Breast epithelium (tissue), 4 donors: ENCODE measurements at places on chromosomes 3 and 15.

- no peaks in the 10 kb centered on the region for H3K4me1 ChIP-seq
- peak; percentile 39 for DNase-seq
- H3K36me3 ChIP-seq: no peaks in the 10 kb centered on the region
- no peak overlapping the region for H3K4me3 ChIP-seq
Measured at GRCh38 chr15:70283511-70283910, 185.8 kb upstream of the TLE3 start.

GRCh38 chr3:13518516-13518953 lies 30.4 kb upstream of the FBLN2 start:
- H3K27ac ChIP-seq: peak overlapping the region; percentile 89
- no peaks in the 10 kb centered on the region for H3K27me3 ChIP-seq
- no peak overlapping the region for H3K4me3 ChIP-seq
- no peaks in the 10 kb centered on the region for H3K4me1 ChIP-seq
- H3K36me3 ChIP-seq: no peaks in the 10 kb centered on the region
- DNase-seq: peak; percentile 82

- no peaks in the 10 kb centered on the region for H3K27me3 ChIP-seq
- H3K4me3 ChIP-seq: no peak overlapping the region
- H3K36me3 ChIP-seq: no peaks in the 10 kb centered on the region
- no peaks in the 10 kb centered on the region for H3K4me1 ChIP-seq
- no peak for DNase-seq
- H3K27ac ChIP-seq: no peak overlapping the region
Measured at GRCh38 chr3:179288845-179289244, 34.0 kb upstream of the ZNF639 start.

- DNase-seq: no peak
- no peak overlapping the region for H3K27ac ChIP-seq
- H3K4me3 ChIP-seq: no peak overlapping the region
- peaks cover 3% of the 10 kb centered on the region for H3K4me1 ChIP-seq
- H3K36me3 ChIP-seq: no peaks in the 10 kb centered on the region
Measured at GRCh38 chr3:72487946-72488737, 360.1 kb downstream of the SHQ1 start.

GRCh38 chr3:48446043-48446424 lies 503 bp upstream of the ATRIP start:
- peak overlapping the region; percentile 94 for H3K27ac ChIP-seq
- H3K36me3 ChIP-seq: no peaks in the 10 kb centered on the region
- no peaks in the 10 kb centered on the region for H3K27me3 ChIP-seq
- peaks cover 7% of the 10 kb centered on the region for H3K4me1 ChIP-seq
- DNase-seq: no peak

- H3K4me3 ChIP-seq: no peak overlapping the region
- no peak overlapping the region for H3K27ac ChIP-seq
- no peaks in the 10 kb centered on the region for H3K36me3 ChIP-seq
Measured at GRCh38 chr3:164377466-164377865, 700.8 kb downstream of the SI start.

DNA sequence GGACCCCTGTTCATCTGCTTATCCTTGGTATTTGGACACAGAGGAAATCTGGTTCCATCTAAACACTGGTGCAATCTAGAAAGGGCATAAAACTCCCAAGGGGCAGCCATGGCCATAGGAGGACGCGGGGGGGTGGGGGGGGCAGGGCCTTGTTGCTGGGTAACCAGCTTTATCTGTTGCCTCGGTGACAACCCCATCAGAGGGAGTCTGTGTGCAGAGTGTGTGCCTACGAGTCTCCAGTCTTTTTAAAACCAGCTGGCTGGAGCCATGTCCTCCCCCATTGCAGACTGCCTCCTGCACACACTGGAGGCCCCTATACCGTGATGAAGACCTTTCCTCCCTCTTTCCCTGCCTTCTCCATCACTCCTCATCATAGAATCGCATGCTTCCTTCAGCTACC lies 26.4 kb upstream of the CORO2B start:
- no peaks in the 10 kb centered on the region for H3K27me3 ChIP-seq
- no peaks in the 10 kb centered on the region for H3K36me3 ChIP-seq
- H3K4me3 ChIP-seq: no peak overlapping the region
- H3K4me1 ChIP-seq: no peaks in the 10 kb centered on the region

- no peak overlapping the region for H3K4me3 ChIP-seq
- no peak overlapping the region for H3K27ac ChIP-seq
- H3K4me1 ChIP-seq: no peaks in the 10 kb centered on the region
- no peak for DNase-seq
- H3K36me3 ChIP-seq: no peaks in the 10 kb centered on the region
Measured at GRCh38 chr3:131688370-131688769, 185.6 kb upstream of the MRPL3 start.

GRCh38 chr3:171614318-171614921 lies 154.2 kb upstream of the TNIK start:
- H3K4me3 ChIP-seq: no peak overlapping the region
- no peaks in the 10 kb centered on the region for H3K27me3 ChIP-seq
- H3K4me1 ChIP-seq: no peaks in the 10 kb centered on the region
- no peak overlapping the region for H3K27ac ChIP-seq
- DNase-seq: no peak

DNA sequence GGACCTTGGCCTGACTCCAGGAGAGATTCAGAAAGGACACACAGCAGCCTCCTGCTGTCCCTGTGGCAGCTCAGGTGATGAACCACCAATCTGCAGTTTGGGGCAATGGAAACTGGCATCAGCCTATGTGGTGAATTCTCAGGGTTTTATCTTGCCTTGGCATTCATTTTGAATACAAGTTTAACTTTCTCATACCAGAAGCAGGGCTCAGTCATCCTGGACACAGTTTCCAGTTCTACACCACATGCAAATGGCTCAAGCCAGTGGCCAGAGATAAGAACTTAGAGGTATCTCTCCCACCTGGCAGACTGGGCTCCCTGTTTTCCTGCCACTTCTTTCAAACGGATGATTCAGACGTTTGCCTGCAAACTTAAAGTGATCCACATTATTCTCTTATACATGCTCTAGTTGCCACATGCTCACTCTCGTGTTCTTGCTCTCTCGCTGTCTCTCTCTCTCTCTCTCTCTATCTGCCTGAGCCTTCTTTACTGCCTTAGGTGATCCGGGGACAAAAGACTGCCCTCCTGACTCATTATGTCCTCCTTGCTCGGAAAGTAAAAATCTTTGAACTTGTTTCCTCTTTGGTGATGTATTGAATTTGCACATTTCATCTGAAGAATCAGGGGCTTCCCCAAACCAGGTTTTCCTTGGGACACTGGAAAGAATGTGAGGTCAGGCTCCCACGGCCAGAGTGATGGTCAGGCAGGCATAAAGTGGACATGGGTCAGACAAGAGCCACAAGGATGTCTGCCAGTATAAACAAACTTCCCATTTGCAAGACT lies 99.6 kb upstream of the STT3B start:
- no peaks in the 10 kb centered on the region for H3K27me3 ChIP-seq
- H3K27ac ChIP-seq: no peak overlapping the region
- no peak overlapping the region for H3K4me3 ChIP-seq
- no peaks in the 10 kb centered on the region for H3K4me1 ChIP-seq

DNA sequence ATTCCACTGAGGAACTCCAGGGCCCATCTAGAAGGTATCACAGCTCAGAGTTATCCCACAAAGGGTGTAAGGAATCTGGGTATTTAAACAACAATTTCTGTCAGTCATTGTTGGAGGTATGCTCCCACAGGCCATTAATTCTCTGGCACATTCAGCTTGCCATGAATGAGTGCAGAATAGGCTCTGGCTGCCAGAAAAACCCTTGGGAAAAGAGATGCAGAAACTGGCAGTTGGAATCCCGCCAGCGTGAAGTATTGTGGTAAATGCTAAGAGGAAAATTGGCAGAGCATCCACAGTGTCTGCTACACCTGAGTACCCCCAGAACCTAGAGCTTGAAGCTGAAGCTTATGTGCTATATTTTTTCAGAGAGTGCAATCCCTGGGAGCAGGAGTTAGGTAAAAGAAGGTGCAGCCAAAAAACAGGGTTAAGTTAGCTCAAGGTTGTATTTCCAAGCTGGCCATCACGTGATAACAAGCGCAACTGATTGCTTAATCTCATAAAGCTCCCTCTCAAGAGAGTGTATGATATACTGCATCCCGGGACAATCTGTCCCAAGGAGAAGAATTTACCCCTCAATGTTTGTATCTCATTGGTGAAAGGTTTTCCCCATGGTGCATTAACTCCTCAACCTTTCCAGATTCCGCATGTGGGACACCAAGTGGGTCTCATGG lies 94.2 kb upstream of the ACP3 start:
- no peaks in the 10 kb centered on the region for H3K4me1 ChIP-seq
- no peak overlapping the region for H3K4me3 ChIP-seq
- DNase-seq: no peak
- H3K27me3 ChIP-seq: no peaks in the 10 kb centered on the region
- no peaks in the 10 kb centered on the region for H3K36me3 ChIP-seq
- H3K27ac ChIP-seq: no peak overlapping the region

- H3K4me1 ChIP-seq: no peaks in the 10 kb centered on the region
- no peak overlapping the region for H3K4me3 ChIP-seq
- H3K27me3 ChIP-seq: no peaks in the 10 kb centered on the region
- H3K36me3 ChIP-seq: no peaks in the 10 kb centered on the region
Measured at GRCh38 chr15:38517312-38517975, 47.2 kb downstream of the RASGRP1 start.

DNA sequence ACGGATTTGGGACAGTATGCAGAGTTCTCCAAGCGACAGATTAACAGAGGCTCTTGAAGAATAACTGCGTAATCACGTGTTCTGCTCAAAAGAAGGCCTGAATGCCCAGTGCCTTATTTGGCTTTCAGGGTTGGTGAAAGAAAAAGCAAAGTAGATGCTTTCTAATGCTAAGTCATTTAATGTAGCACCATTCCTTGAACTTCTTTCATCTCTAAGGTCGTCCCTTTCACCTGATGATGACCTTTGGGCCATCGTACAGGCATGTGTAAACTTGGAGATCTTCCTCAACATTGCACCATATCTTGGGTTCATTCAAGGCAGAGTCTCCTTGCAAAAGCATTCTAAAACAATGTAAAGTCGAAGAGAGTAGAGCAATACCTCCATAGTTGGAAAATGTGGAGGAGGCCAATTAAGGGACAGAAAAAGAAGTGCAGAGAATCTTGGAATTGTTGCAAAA lies 48.9 kb downstream of the TMEM44 start:
- no peaks in the 10 kb centered on the region for H3K4me1 ChIP-seq
- no peaks in the 10 kb centered on the region for H3K27me3 ChIP-seq
- peak overlapping the region; percentile 95 for H3K27ac ChIP-seq
- no peaks in the 10 kb centered on the region for H3K36me3 ChIP-seq
- DNase-seq: no peak

DNA sequence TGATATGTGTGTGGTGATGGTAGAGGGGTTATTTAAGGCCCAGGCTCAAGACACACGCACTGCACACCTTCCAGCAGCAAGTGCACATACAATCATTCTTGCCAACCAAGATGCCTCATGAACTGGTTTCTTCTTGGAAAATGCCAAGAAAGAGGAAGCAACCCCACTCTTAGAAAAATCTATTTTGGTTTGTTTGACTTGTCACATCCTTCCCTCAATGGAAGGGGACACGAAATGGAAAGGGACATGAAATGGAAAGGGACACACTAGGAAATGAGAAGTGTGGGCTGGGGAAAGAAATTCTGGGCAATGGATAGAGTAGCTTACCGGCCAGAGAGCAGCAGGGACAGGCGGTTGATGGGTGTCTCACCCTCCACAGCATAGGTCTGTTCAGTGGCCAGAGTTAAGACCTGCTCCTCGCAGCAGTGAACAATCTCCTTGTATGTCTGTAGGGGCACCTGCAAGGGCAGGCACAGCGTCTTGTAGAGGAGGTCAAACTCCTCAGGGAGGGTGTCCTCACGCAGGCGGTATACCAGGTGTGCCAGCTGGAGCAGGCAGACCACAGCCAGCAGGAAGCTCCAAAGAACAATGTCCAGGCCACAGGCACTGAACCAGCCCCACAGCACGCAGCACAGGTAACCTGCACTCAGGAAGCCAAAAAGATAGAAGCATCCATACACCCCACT lies 640 bp downstream of the POPDC2 start:
- H3K4me1 ChIP-seq: no peaks in the 10 kb centered on the region
- H3K27ac ChIP-seq: peak overlapping the region; percentile 80
- no peaks in the 10 kb centered on the region for H3K27me3 ChIP-seq

GRCh38 chr3:184050217-184050847 lies 2.5 kb upstream of the HTR3C start:
- H3K36me3 ChIP-seq: no peaks in the 10 kb centered on the region
- no peaks in the 10 kb centered on the region for H3K27me3 ChIP-seq
- no peak overlapping the region for H3K27ac ChIP-seq

- no peaks in the 10 kb centered on the region for H3K4me1 ChIP-seq
- no peak for DNase-seq
Measured at GRCh38 chr15:38562278-38562677, 2.3 kb downstream of the RASGRP1 start.

- no peaks in the 10 kb centered on the region for H3K27me3 ChIP-seq
- DNase-seq: no peak
- no peak overlapping the region for H3K4me3 ChIP-seq
- H3K27ac ChIP-seq: no peak overlapping the region
Measured at GRCh38 chr3:32597656-32598055, 27.0 kb upstream of the DYNC1LI1 start.

DNA sequence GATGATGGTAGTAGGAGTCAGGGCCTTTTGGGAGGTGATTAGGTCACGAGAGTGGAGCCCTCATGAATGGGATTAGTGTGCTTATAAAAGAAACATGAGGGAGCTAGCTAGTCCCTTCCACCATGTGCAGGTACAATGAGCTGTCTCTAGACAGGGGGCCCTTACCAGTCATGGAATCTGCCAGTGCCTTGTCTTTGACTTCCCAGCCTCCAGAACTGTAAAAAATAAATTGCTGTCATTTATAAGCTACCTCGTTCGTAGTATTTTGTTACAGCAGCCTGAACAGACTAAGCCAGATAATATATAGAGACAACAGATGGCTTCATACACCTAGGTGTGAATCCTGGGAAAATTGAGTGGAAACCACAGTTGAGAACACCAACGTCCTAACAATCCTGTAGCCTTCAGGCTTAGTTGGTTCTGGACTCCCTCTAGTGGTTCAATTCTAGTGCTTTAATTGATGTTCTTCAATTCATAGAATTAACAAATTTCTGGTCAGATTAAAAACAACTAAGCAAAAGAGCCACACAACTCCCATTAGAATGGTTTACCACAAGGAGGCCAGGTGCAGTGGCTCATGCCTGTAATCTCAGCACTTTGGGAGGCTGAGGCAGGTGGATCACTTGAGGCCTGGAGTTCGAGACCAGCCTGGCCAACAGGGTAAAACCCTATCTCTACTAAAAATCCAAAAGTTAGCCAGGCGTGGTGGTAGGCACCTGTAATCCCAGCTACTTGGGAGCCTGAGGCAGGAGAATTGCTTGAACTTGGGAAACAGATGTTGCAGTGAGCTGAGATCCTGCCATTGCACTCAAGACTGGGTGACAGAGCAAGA lies 21.3 kb upstream of the GATM start:
- no peak overlapping the region for H3K4me3 ChIP-seq
- H3K36me3 ChIP-seq: no peaks in the 10 kb centered on the region
- peaks cover 7% of the 10 kb centered on the region for H3K4me1 ChIP-seq
- no peak for DNase-seq
- H3K27ac ChIP-seq: no peak overlapping the region

- peak overlapping the region; percentile 100 for H3K27ac ChIP-seq
- H3K36me3 ChIP-seq: no peaks in the 10 kb centered on the region
- peak overlapping the region; percentile 37 for H3K4me3 ChIP-seq
- peaks cover 23% of the 10 kb centered on the region for H3K4me1 ChIP-seq
- DNase-seq: peak; percentile 98
Measured at GRCh38 chr3:4986782-4987537, 7.7 kb downstream of the BHLHE40 start.

GRCh38 chr3:144237351-144237750 lies 265.7 kb downstream of the DIPK2A start:
- H3K4me3 ChIP-seq: no peak overlapping the region
- H3K4me1 ChIP-seq: no peaks in the 10 kb centered on the region
- DNase-seq: no peak
- no peaks in the 10 kb centered on the region for H3K36me3 ChIP-seq
- H3K27me3 ChIP-seq: no peaks in the 10 kb centered on the region
- no peak overlapping the region for H3K27ac ChIP-seq

GRCh38 chr3:151856118-151856517 lies 17.3 kb upstream of the SUCNR1 start:
- no peaks in the 10 kb centered on the region for H3K27me3 ChIP-seq
- H3K27ac ChIP-seq: no peak overlapping the region
- H3K36me3 ChIP-seq: no peaks in the 10 kb centered on the region
- no peak for DNase-seq
